Osteocyte (in vitro differentiated cells): ENCODE measurements at places on chromosomes 13 and 19. TPM values are rescaled to one million over a fixed set of nuclear protein-coding genes. Genes with fewer than 3 reads are reported as not detected.

DNA sequence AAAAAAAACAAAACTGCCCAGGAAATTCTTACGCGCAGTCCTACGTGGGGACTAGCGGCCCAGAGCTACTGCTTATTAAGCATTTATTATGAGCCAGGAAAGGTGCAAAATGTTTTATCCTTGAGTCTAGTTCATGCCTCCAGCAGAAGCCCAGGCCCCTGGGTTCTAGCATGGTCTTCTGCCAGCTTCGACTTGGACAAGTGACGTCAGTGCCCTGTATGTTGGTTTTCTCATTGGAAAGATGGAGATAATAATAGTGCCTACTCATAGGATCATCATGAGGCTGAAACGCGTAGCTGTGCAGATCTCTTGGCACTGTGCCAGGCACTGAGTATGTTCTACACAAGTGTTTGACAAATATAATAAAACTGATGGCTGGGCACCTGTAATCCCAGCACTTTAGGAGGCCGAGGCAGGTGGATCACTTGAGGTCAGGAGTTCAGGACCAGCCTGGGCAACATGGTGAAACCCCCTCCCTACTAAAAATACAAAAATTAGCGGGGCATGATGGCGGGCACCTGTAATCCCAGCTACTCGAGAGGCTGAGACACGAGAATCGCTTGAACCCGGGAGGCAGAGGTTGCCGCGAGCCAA is 12.4 kb upstream of the SULT2B1 start:
- DNase-seq, result no peak

GRCh38 chr19:50416034-50416977 is 2.4 kb upstream of the SPIB start:
- DNase-seq, result no peak

DNA sequence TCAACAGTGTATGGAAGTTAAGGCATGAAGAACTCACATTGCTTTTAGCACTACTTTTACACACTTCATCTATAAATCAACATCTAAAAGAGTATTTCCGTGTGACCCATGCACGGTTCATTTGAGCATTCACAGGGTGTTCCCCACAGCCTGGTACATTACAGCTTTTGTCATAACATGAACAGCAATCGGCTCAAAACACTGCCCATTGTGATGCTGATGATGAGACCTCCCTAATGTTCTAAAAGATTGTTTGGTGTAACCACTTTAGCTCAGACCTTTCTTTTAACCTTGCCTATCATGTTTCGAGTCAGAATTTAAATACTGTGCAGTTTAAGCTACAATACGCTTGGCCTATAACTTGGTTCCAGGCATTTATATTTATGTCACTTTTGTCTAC is 4.1 kb upstream of the KLF5 start:
- DNase-seq, result no peak

GRCh38 chr19:33290082-33290815 is 12.1 kb downstream of the CEBPA start:
- no peak for DNase-seq

The ZNF730 gene
- total RNA-seq, result 2.3 and 2.4 TPM in 2 replicates
